NCI-H2081 treated with DMSO at 0.1 percent for 48 hours (cell line): ENCODE measurements at places on chromosomes 6 and 20.

DNA sequence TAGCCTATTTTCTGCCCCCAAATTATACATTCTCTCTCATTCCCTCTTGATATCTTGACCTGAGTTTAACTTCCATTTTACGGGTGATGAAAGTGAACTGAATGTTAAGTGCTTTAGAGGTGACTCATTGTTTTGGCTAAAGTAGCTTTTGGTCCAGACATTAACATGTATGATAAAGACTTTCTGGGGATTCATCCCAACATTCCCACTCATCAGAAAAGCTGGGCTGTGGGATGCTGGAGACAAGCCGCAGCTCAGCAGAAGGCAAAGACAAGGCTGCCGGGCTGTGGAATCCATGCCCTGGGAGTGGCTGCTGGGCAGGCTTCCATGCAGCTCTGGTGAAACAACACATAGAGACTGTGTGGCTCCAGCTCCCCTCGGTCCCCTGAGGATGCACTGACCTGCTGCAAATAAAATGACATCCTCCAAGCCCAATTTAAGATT, 89.9 kb upstream of the SYNDIG1 start:
- no peak for DNase-seq

DNA sequence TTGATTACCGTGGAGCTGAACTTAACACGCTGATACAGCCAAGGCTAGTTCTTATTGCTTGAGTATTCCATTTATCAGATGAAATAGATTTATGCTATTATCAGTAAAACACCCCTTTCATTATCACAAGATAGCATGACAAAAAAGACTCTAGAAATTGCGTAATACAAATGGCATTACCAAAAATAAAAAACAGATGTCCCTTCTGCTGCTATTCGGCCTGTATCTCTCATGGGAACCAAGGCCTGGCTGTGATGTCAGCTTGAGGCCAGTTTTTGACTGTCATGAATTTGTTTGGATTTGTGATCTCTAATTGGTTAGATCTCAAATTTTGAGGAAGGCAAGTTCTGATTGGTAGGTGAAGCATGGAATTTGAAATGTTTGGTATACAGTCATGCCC, 25.2 kb downstream of the MEI4 start:
- no peak for DNase-seq

DNA sequence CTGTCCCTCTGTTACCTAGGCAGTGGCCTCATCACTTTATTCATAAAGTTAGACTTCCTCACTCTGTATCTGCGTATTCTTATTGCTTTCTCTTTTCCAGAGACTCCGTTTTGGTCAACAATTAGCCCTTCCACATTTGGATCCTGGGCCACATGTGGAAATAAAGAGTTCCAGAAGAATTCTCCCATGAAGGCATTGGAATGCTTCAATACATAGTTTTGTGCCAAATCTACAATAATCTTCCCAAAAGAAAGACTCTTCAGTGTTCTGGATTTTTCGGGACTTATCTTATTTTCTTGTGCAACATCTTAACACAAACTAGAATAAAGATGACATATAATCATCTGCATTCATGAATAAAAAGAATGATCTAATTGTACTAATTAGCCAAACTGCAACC, 187.7 kb upstream of the BMP2 start:
- no peak for DNase-seq

DNA sequence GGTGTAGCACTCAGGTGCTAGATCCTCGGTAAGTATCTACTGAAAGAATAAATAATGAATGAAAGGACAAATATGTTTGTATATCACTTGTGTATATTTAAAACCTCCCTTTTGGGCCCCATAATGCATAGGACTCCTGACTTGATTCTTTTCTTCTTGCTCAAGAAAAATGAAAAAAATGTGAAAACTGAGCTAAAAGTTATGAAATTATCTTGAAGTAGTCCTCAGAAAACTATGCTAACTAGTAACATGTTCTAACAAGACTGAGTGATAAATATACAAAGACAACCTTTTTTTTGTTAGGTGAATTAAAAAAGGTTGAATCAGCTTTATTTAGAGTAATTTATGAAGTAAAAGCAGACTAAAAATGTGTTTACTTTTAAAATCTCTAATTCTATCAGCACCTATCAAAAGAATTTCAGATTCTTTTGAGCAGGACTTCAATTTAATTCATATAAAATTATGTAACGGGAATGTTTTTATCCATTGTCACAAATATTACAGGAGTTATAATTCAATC, 247.8 kb upstream of the JAG1 start:
- DNase-seq = no peak

- no peak for DNase-seq
Observed at GRCh38 chr6:69894578-69895347, 28.4 kb downstream of the COL19A1 start.

DNA sequence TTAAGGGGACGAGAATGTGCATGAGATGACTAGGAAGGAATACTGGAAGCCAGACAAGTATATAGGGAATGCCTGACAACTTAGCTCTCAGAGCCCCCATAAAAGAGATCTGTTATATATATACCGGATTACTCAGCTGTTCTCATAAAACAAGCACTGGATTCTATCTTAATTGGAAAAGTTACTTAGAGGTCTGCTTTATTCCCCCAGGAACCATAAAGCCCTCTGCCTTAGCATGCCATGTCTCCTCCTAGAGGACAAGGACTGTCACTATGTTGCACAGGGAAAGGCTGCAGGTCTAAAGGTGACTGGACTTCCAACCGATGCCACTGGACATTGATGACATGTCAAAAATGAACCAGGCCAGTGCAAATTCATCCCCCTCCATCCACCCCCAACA, 6.4 kb downstream of the EXOC2 start:
- DNase-seq = no peak

DNA sequence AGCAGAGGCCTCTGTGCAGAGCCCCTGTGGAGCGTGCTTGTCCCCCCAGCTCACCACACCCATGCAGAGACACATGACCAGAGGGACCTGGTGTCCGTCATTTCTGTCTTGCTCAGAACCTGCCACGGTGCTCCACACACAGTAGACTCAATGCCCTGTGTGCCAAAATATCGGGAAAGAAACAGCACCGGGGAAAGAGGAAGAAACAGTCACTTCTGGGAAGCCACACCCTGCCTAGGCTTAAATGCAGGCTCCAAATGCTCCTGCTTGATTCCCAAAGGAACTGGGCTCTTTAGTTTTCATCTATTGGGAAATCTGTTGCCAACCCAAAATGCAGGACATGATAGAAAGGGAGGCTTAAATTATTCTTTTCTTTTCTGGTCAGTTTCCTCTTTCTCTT, 503.9 kb downstream of the CD83 start:
- no peak for DNase-seq

DNA sequence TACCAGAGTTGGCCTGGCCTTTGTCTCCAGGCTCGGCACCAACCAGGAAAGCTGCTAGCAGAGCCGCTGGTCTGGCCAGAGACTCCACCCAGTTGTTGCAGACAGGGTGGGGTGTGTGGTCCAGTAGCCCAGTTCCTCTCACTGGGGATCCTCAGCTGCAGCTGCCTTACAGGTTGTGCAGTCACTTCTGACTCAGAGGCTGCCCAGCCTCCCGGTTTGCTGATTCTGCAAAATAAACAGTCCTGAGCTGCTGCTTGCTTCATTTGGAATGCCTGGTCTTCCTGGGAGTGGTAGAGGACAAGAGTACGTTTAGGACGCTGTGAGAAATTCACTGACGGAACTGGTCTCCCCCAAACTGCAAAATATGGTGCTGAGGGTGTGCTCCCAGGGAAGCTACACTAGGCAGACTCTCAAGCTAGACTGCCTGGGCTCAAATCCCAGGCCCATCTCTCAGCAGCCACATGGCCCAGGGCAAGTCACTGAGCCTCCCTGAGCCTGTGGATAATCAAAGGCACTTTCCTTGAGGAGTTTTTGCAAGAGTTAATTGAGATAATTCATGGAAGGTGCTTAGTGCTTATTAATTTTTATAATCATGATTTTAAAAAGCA, 246.1 kb downstream of the TFAP2C start:
- DNase-seq = no peak

DNA sequence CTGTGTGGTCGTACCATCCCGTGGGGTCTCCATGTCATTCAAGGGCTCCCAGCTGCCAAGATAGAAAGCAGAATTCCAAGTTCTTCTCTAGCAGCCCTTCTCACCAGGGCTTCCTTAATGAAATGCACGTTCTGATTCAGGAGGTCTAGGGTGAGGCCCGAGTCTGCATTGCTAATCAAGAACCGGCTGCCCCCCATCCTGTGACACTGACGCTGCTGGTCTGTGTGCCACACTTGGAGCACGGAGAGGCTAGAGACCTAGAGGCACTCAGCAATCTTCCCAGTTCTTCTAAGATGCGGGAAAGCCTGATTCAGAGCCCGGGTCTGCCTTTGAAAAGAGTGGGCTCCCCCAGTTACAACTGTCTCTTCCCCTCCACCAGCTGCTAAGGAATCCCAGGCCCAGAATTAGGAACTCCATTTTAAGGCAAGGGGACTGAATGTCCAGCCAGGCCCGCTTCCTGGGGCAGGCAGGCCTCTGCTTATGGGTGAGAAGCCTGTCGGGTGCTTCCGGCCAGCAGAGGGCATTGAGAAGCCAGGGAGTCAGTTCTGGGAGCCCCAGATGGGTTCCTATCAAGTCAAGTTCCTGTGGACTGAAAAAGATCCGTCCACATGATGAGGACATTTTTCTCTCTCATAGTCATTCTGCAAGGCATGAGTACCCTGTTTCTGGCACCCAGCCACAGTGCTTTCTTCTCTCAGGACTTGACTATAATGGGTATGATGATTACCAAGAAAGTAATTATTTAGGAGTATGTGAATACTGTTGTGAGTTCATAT, 69.8 kb upstream of the RIN2 start:
- no peak for DNase-seq

- DNase-seq = no peak
Observed at GRCh38 chr6:44650947-44651346, 263.4 kb downstream of the CDC5L start.

GRCh38 chr6:149918151-149918905, 4.6 kb downstream of the RAET1G start:
- no peak for DNase-seq

GRCh38 chr6:34359418-34360158, 32.9 kb downstream of the NUDT3 start:
- DNase-seq = no peak

DNA sequence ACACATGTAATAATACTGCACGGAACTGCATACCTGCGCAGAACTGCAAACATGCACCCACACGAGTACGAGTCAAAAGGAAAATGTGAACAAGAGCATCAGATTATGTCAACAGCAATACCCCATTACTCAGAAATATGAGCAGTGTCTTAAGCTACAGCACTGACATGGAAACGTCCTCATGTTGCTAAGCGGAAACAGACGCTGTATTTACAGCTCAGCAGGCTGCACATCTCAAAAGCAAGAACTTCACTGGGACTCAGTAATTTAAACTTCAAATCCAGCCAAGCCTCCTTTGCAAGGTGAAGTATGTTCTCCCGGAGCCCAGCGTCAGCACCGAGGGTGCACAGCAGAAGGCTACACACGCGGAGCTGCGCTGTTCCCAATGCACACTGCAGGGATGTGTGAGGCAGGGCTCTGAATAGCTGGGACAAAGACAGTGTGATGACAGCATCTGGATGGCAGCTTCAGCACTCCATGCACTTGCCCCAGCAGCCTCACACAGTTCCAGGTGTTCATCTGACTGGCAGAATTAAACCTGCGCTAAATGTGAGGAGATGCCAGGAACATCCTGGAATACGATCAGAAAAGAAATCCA, 202.8 kb downstream of the WDR27 start:
- DNase-seq = no peak

DNA sequence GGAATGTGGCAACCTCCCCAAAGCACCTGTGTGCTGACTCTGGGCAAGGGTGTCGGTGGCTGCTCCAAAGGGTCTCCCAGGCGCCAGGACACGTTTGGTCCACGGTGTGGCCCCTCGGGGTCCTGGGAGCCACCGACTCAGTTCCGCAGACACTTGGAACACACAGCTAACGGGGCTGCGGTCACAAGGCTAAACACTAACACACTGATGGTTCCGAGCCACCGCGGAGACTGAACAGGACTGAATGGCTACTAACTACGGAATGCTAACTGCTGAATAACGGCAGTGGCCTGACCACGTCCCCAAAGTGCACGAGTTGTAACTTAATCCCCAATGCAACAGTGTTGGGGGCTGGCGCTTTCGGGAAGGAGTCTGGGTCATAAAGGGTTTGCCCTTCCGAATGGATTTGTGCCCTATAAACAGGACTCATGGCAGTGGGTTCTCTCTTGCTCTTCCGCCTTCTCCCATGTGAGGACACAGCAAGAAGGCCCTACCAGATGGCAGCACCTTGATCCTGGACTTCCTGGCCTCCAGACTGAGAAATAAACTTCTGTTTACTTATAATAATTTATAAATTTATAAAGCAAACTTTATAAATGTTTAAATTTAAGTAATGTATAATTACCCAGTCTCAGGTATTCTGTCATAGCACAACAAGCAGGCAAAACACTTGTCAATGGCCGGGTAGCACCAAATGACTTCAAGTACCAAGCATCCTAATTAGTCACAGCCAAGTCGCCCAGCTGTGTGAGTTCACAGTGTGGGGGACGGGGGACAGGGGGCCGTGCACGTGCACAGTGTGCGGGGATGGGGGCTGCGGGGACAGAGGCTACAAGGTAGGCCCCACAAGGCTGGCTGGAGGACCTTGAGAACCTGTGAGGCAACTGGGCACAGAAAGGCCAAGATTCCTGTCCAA, 2.3 kb upstream of the EEF1A2 start:
- no peak for DNase-seq

GRCh38 chr6:167350275-167350696, 25.4 kb downstream of the TTLL2 start:
- no peak for DNase-seq

- no peak for DNase-seq
Observed at GRCh38 chr20:46905364-46906125, 10.9 kb downstream of the EYA2 start.

- DNase-seq = no peak
Observed at GRCh38 chr20:25076201-25076600, 5.7 kb downstream of the VSX1 start.

DNA sequence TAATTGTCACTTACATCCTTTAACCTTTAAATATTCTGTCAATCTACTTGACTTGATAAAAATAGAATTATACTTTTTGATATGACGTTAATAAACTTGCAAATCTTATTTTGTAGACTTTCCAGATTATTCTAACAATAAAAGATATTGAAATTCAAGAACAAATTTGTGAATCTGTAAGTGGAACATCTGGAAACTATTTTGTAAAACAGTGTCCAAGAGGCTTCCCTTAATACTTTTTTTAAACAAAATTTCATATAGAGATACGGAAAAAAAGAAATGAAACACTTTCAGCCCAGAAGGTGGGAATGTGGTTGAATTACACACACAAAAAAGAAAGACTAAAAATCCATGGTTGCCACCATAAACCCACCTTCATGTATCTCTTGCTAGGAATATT, 174.4 kb downstream of the COL19A1 start:
- no peak for DNase-seq
